RWPE1 (cell line): ENCODE measurements at places on chromosomes 6 and 20.
A peak's percentile ranks its signal among the peaks of the same experiment; 100 is the strongest.

- peak; percentile 42 for DNase-seq
Measured at GRCh38 chr6:35415065-35415891, 36.9 kb upstream of the FANCE start.

DNA sequence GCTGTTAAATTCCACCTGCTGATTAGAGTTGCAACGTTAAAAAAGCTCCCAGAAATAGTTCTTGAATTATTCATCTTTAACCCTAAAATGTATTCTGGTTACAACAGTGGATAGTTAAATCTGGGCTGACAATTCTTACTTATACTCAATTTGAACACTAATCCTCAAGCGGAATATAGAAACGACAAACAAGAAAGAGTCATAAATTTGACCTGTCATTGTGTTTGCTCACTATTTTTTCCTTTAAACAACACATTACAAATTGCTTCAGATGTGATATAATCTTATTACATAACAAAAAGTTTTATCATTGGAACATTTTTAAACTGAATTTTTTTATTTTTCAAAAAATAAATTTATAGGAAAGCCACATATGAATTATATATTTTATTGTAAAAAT is 104.5 kb upstream of the RNF217 start:
- DNase-seq = no peak

GRCh38 chr6:111996144-111996865 is 57.6 kb upstream of the CCN6 start:
- no peak for DNase-seq

- no peak for DNase-seq
Measured at GRCh38 chr6:34318499-34319470, 70.0 kb upstream of the SMIM29 start.

GRCh38 chr6:55913228-55914195 is 38.1 kb upstream of the BMP5 start:
- no peak for DNase-seq

DNA sequence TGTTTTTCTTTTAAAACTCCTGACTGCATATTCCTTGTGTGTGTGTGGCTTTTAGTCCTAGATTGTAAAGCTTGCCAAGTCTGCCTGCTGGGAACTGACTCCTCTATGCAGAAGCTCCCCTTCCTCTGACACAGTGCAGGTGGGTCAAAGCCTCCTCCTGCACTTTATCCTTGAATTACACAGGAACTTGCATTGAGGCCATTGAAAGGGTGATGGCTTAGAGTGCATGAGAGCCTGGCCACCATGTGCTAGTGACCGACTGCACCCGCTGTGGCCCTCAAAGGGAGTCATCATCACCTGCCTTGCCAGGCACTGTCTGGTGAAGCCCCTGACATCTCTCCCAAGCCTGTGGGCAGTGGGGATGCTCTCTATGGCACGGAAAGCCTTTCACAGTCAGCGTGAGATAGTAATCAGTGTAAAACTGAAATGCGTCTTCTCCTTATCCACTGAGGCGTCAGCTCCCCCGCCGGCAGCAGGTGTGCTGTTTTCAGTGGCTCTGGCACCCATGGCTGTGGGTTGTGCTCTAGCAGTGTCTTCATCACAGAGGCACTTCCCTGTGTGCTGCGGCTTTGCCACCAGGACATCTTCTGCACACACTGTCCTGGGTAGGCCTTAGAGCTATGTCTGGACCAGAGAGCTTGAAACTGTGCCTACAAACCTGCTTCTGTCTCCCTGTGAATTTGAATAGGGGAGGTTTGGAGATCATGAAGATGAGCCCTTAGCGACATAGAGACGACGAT is 87.9 kb downstream of the THBS2 start:
- DNase-seq = no peak

DNA sequence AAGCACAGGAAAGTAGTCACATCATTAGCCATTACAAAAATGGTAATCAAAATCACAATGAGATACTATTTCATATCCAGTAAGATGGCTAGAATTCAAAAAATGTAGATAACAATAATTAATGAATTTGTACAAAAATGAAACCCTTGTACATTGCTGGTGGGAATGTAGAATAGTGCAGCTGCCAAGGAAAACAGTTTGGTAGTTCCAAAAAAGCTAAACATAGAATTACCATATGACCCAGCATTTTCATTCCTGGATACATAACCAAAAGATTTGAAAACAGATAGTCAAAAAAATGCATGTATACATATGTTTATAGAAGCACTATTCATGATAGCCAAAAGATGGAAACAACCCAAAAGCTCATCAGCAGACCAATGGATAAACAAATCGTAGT is 251.1 kb upstream of the RAB32 start:
- DNase-seq = no peak
